ENCODE measurements at places on chromosomes 3 and 15.

- no peak for DNase-seq
Observed at GRCh38 chr15:39961051-39961450, 27.1 kb downstream of the EIF2AK4 start.

DNA sequence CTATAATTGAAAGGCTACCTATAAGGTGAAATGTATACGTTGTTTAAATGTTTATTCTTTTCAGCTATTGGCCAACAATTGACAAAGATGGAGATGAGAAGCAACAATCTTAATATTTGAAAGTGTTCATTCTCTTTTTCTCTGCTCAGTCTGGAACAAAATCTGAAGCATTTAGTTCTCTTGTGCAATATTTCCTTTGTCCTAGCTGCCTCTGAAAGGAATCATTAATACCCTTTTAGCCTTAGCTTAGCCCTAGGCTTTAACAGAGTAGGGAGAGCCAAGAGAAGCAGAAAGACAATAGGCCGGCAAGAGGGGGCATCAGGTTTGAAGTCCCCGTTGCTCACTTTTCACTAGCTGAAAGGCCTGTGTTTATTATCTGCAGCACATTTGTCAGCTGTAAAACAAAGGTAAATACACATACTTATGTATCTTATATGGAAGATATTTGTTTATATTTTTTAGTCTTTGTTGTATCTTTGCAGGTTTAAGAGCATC is 422.5 kb upstream of the SEMA6D start:
- DNase-seq: no peak

- DNase-seq: no peak
Observed at GRCh38 chr3:107806536-107806935, 283.8 kb downstream of the BBX start.

GRCh38 chr15:48677821-48678220 is 32.3 kb upstream of the FBN1 start:
- DNase-seq: no peak
